HEK293T (cell line): ENCODE measurements at places on chromosomes 13 and 19.

- no peak for DNase-seq
Observed at GRCh38 chr13:44746690-44747089, 170.6 kb upstream of the TSC22D1 start.

DNA sequence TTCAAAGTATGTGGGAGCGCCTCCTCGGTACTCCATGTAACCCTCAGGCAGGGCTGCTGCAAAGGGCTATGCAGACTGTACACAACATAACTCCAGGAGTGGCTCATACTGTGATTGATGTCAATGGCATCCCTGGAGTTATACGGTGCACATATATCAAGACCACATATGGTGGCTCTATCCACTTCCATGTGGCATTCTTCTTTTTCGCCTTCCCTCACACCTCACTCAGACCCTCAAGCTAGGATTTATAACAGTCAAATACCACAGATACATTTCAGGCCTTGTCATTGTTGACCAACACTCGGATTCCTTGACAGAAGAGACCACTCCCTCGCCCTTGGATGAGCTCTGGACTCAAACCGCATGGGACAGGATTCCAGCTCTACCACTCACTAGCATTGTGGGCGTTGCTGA is 11.3 kb upstream of the UBL3 start:
- DNase-seq: no peak

DNA sequence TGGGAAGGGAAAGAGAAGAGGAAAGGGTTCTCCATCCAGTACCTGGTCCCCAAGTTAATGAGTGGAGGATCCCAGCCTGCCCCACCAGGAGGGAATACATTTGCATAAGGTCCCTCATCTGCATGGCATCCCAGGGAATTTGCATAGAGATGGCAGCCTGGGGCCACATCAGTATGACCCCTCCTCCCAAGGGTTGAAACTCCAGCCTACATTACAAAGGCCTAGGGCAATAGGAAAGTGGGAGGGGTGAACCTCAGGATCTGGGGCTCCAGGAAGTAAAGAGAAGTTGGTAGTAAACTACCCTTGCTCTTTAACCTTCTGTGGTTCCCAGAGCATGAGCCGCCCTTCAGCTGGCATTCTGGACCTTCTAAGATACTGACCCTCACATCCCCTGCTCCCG is 6.8 kb upstream of the NECTIN2 start:
- no peak for DNase-seq

GRCh38 chr19:48720251-48720612 is 707 bp upstream of the MAMSTR start:
- no peak for DNase-seq

DNA sequence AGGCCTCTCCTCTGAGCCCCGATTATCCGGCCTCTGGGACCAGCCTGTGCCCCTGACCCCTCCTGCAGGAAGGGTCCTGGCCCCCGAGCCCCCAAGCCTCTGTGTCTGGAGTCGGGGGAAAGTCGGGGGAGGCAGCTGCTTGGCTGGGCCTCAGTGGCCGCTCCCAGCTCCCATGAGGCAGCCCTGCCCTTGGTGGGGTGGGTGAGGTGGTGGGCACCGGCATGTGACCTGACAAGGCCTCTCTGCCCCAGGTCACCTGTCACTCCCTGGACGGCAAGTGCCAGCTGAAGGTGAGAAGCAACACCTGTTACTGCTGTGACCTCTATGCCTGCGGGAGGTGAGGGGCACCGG is 41.5 kb downstream of the TMEM255B start:
- DNase-seq: no peak

- DNase-seq: no peak
Observed at GRCh38 chr13:98441056-98441676, 135.7 kb downstream of the STK24 start.

DNA sequence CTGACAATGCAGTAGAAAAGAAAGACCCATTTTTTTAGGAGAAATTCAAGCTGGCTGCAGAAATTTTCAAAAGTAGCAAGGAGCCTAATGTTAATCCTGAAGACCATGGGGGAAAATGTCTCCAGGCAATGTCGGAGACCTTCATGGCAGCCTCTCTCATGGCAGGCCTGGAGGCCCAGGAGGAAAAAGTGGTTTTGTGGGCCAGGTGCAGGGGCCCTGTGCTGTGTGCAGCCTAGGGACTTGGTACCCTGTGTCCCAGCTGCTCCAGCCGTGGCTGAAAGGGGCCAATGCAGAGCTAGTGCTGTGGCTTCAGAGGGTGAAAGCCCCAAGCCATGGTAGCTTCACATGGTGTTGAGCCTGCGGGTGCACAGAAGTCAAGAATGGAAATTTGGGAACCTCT is 4.1 kb downstream of the ALG11 start:
- no peak for DNase-seq

DNA sequence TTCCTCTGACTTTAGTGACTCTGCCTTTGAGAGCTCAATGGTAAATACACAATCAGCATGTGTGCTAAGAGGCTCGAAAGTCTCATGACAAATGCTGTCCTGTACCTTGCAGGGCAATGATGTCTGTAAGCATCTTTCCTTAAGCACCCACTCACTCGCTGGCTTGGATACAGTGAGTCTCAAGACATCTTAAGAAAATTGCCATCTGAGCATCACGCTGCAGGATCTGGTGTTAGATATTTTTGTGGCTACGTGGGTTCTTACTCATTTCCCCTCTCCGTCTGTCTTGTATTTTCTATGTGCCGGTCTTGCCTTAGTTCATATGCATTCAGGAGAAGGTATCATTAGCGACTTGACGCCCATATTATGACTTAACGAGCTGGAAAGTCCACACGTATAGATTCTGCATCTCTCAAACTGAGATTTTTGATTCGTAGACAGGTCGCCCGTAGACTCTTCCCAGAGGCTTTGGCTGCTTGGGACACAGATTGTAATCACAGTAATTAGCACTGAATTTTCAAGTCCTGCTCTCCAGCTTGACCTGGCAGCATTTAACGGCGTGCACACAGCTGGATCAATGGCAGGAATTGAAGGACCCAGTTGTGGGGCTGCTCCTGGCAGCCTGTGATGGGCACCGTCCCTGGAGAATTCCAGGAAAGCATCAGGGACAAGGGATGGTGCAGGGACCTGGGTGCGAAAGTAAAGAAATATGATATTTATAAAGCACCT is 231.2 kb downstream of the ZIC5 start:
- DNase-seq: no peak

DNA sequence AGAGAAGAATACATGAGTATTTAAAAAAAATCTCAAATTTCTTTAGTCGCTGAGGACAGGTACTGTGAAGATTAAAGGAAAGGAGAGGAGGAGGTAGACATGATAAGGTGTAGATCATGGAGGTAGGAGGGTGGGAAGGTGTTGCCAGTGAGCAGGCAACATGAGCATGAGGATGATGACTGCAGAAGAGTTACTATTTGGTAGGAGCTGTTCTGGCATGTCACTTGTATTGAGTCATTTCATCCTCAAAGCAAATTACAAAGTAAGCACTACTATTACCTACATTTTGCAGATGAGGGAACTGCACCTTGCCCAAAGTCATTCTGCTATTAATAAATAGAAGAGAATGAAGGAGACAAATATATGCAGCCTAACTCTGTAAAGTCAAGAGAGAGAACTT is 435.8 kb upstream of the KLF12 start:
- DNase-seq: no peak

- peak; percentile 36 for DNase-seq
Observed at GRCh38 chr13:97911311-97912138, 42.0 kb upstream of the IPO5 start.

GRCh38 chr13:95360464-95361097 is 59.3 kb upstream of the ABCC4 start:
- DNase-seq: no peak

DNA sequence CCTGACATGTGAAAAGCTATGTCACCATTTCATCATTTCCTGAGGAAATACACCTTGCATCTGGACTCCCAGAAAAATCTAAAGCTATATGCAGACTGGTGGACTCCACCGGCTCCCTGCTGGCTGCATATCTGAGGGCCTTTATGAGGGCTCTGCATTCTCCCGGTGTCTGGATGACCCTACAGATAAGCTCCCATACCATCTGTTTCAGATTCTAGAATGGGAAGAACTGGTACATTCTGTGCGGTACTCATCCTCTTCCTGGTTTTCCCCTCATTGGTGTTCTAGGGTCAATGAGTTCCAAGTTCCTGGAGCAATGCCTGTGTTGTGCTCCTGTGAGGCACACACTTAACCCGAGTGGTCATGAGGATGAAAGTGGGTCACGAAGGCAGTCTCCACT is 60.4 kb downstream of the COL4A1 start:
- DNase-seq: no peak

DNA sequence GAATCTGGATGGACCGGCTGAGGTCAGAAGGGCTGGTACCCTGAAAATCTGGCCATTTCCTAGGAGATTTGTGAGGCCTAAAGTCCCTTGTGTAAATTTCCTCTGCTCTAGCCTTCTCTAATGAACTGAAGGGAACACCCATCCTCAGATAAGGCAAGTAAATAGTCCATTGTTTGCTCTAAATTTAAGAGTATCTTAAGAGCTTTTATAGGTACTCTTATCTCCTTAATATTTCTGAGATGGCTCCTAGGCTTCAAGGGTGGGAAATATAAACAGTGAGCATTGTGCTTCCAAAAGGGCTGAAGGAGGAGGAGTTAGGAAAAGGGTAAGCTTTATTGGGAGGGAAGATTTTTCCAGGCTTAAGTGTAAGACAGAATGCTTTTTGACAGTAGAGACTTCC is 148.7 kb upstream of the EDNRB start:
- peak; percentile 42 for DNase-seq

GRCh38 chr13:29893438-29893837 is 43.0 kb upstream of the UBL3 start:
- no peak for DNase-seq

- no peak for DNase-seq
Observed at GRCh38 chr13:77696879-77697216, 639 bp upstream of the SLAIN1 start.

DNA sequence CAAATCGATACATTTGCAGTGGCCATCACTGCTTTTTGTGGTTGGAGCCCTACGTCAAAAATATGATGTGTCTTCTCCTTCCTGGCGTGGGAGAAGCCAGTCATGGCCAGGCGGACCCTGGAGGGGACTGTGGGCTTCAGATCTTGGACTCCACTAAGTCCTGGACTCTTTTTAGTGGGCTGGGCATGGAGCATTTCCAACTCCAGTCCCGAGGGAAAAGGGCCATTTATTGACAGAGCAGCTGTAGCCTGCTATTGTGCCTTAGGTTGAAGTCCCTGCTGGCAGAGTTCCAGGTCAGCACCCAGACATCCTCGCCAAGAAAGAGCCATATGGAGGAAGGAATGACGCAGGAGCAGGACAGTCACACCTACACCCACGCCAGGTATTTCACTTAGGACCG is 179.2 kb upstream of the ZNF507 start:
- DNase-seq: no peak

- no peak for DNase-seq
Observed at GRCh38 chr13:99022941-99023340, 45.1 kb upstream of the DOCK9 start.

GRCh38 chr19:5460748-5461147 is 5.5 kb downstream of the ZNRF4 start:
- no peak for DNase-seq

GRCh38 chr19:45119582-45119981 is 26.6 kb downstream of the PPP1R37 start:
- DNase-seq: no peak

GRCh38 chr19:50739132-50739913 is 16.2 kb downstream of the CLEC11A start:
- DNase-seq: no peak

DNA sequence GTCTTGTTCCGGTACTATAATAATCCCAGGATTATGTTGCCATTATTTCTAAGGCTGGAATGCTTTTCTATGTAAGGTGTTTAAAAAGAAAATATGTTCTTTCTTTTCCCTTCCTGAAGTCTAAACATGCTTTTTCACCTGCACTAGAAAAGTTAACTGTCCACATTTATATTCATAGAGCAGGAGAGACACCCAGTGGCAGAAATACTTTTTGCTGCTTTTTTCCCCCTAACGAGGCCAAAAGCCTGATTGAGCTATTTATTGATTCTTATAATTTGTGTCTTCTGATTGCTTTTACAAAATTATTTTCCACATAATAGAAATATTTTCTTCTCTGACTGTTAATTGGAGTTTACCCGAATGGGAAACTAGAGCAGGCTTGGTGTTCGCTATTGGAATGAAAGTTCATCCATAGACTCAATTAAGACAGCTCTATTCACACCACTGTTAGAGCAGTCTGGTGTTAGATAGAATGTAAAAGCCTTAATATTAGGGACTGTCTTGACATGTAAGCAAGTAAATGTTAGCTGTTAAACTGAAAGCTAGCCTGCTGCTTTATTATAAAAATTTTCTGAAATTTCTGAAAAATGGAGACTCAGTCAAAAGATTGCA is 15.8 kb downstream of the GPR180 start:
- DNase-seq: peak; percentile 49

- no peak for DNase-seq
Observed at GRCh38 chr13:32252812-32253438, 62.2 kb downstream of the ZAR1L start.

DNA sequence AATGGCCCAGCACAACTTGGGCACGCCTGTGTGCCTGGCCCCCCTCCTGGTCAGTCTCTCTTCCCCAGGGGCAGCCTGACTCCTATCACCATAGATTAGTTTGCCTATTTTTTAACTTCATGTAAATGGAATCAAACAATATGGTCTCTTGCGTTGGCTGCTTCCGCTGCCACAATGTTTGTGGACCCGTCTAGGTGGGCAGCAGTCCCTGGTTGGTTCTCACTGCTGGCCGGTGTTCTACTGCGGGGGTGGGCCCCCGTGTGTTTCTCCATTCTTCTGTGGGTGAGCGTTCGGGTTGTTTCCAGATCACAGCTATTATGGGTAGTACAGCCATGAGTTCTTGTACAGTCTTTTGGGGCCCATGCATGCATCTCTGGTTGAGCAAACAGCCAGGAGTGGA is 47.3 kb downstream of the CEBPG start:
- DNase-seq: no peak

DNA sequence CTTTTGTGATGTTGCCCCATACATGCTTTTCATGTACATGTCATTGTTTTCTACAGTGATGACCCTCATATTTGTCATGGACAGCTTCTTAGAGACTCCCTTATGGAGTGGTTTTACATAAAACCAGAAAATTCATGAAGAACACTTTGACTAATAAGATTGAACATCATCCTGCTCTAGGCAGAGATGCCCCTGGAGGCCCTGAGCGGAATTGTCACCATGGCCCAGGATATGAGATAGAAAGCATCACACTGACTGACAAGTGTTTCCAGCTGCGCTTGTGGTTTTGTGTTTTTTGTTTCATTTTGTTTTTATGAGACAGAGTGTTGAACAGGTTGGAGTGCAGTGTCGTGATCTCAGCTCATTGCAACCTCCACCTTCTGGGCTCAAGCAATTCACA is 22.2 kb downstream of the ZNF701 start:
- no peak for DNase-seq

GRCh38 chr19:18427743-18428113 is 8.5 kb downstream of the SSBP4 start:
- DNase-seq: no peak

- peak; percentile 61 for DNase-seq
Observed at GRCh38 chr19:42420055-42420544, 7.1 kb downstream of the LIPE start.

- peak; percentile 53 for DNase-seq
Observed at GRCh38 chr13:60329221-60329923, 67.6 kb upstream of the TDRD3 start.
